ENCODE measurements at places on chromosomes 11 and 22. TPM values are rescaled to one million over a fixed set of nuclear protein-coding genes. Genes with fewer than 3 reads are reported as not detected.

CNIH2 gene
- total RNA-seq: 1.4 TPM

NLRP14 gene
- total RNA-seq: not detected

TRIM51 gene
- not detected for total RNA-seq

RTN4R gene
- total RNA-seq: 8.9 TPM

UCP3 gene
- 1.0 TPM for total RNA-seq

MUC2 gene
- not detected for total RNA-seq

MUC5AC gene
- total RNA-seq: 0.37 TPM

NAT10 gene
- 50.4 TPM for total RNA-seq

JRKL gene
- total RNA-seq: 10.4 TPM

UBQLNL gene
- 0.50 TPM for total RNA-seq

GRCh38 chr11:43834286-43834685 lies 46.3 kb upstream of the ALKBH3 start:
- H3K36me3 ChIP-seq: peaks cover 6% of the 10 kb centered on the region
- H3K4me1 ChIP-seq: peaks cover 5% of the 10 kb centered on the region
- no peaks in the 10 kb centered on the region for H3K27me3 ChIP-seq
- H3K4me3 ChIP-seq: no peak overlapping the region
- no peak overlapping the region for H3K27ac ChIP-seq

GRCh38 chr11:104275992-104276391 lies 112.0 kb upstream of the PDGFD start:
- H3K4me3 ChIP-seq: no peak overlapping the region
- H3K36me3 ChIP-seq: no peaks in the 10 kb centered on the region
- H3K27me3 ChIP-seq: no peaks in the 10 kb centered on the region
- no peaks in the 10 kb centered on the region for H3K4me1 ChIP-seq
- no peak for DNase-seq

- H3K4me1 ChIP-seq: no peaks in the 10 kb centered on the region
- no peak overlapping the region for H3K4me3 ChIP-seq
- no peak for DNase-seq
- H3K36me3 ChIP-seq: no peaks in the 10 kb centered on the region
- peak overlapping the region; percentile 40 for H3K27ac ChIP-seq
Measured at GRCh38 chr11:14538271-14538925, 18.2 kb upstream of the PSMA1 start.

- no peaks in the 10 kb centered on the region for H3K27me3 ChIP-seq
- no peak overlapping the region for H3K4me3 ChIP-seq
- no peaks in the 10 kb centered on the region for H3K36me3 ChIP-seq
- no peaks in the 10 kb centered on the region for H3K4me1 ChIP-seq
Measured at GRCh38 chr11:113632981-113633380, 73.1 kb downstream of the TMPRSS5 start.

GRCh38 chr11:9616042-9616675 lies 42.7 kb downstream of the WEE1 start:
- H3K4me3 ChIP-seq: no peak overlapping the region
- no peaks in the 10 kb centered on the region for H3K27me3 ChIP-seq
- H3K4me1 ChIP-seq: peaks cover 3% of the 10 kb centered on the region
- H3K36me3 ChIP-seq: no peaks in the 10 kb centered on the region
- no peak for DNase-seq

DNA sequence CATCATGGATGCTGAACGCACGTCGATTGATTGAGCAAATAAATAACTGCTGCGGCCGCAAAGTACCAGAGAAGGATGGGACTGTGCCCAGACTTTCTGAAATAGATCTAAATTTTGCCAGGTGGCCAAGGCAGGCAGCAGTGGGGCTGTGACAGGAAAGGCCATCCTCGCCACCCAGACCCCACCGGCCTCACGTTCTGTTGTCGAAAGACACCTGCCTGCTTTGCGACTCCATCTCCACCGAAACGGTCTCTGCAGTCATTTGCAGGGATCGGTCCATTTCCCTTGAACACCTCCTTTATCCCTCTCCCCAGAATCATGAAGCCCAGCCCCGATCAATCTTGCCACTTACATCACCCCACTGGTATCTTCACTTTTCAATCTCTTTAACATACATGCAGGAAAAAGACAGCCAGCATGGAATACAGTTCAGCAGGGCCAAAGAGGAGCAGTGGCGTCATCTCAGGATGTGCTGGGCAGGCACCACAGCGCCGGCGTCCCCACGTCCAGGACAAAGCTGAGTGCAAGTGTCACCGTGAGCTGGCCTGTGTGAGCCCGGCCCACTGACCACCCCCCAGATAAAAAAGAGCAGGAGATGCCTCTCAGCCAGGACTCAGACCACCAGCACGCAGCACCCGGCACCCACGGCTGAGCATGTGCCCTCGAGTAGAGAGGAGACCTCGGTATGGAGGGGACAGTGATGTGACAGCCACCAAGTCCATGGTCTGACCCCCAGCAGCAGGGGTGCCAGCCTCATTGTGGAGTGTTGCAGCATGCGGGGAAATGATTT lies 610.3 kb downstream of the TBC1D22A start:
- H3K36me3 ChIP-seq: no peaks in the 10 kb centered on the region
- no peak overlapping the region for H3K27ac ChIP-seq
- no peaks in the 10 kb centered on the region for H3K4me1 ChIP-seq
- H3K27me3 ChIP-seq: peaks cover 28% of the 10 kb centered on the region

GRCh38 chr11:64609436-64610047 lies 18.5 kb downstream of the SLC22A12 start:
- H3K27me3 ChIP-seq: no peaks in the 10 kb centered on the region
- peak; percentile 30 for DNase-seq
- H3K4me1 ChIP-seq: no peaks in the 10 kb centered on the region
- no peak overlapping the region for H3K4me3 ChIP-seq

- peaks cover 8% of the 10 kb centered on the region for H3K4me1 ChIP-seq
- H3K36me3 ChIP-seq: no peaks in the 10 kb centered on the region
- DNase-seq: peak; percentile 57
- no peak overlapping the region for H3K27ac ChIP-seq
- no peak overlapping the region for H3K4me3 ChIP-seq
- H3K27me3 ChIP-seq: no peaks in the 10 kb centered on the region
Measured at GRCh38 chr22:42176255-42176915, 45.8 kb upstream of the CYP2D6 start.

GRCh38 chr11:65883786-65884715 lies 4.2 kb downstream of the FIBP start:
- peaks cover 45% of the 10 kb centered on the region for H3K4me1 ChIP-seq
- no peaks in the 10 kb centered on the region for H3K27me3 ChIP-seq
- H3K27ac ChIP-seq: no peak overlapping the region
- no peaks in the 10 kb centered on the region for H3K36me3 ChIP-seq
- no peak overlapping the region for H3K4me3 ChIP-seq

- peak overlapping the region; percentile 25 for H3K4me3 ChIP-seq
- no peaks in the 10 kb centered on the region for H3K27me3 ChIP-seq
- peaks cover 16% of the 10 kb centered on the region for H3K4me1 ChIP-seq
- DNase-seq: no peak
- H3K36me3 ChIP-seq: no peaks in the 10 kb centered on the region
- H3K27ac ChIP-seq: peak overlapping the region; percentile 93
Measured at GRCh38 chr22:38751422-38752346, 4.1 kb downstream of the SUN2 start.

DNA sequence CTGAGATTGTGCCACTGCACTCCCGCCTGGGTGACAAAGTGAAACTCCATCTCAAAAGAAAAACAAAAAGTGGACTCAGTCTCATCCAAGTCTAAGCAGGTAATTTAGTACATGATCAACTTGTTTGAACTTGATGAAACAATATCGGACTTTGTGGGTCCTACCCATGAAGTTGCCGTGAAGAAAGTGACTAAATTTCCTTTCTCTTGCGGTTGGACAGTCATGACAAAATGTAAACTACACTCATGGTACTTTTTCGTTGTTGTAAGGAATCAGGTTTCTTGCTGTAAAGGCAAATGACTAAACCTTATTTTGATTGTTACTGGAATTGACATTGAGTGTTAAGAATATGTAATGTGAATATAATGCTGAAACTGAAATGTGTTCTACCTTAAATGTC lies 164.5 kb upstream of the PLET1 start:
- H3K27ac ChIP-seq: no peak overlapping the region
- H3K27me3 ChIP-seq: no peaks in the 10 kb centered on the region
- no peaks in the 10 kb centered on the region for H3K36me3 ChIP-seq
- H3K4me1 ChIP-seq: no peaks in the 10 kb centered on the region
- H3K4me3 ChIP-seq: no peak overlapping the region

- H3K4me3 ChIP-seq: no peak overlapping the region
- no peaks in the 10 kb centered on the region for H3K4me1 ChIP-seq
- no peak for DNase-seq
- no peaks in the 10 kb centered on the region for H3K36me3 ChIP-seq
- no peak overlapping the region for H3K27ac ChIP-seq
- no peaks in the 10 kb centered on the region for H3K27me3 ChIP-seq
Measured at GRCh38 chr11:131109257-131109656, 193.0 kb upstream of the SNX19 start.

DNA sequence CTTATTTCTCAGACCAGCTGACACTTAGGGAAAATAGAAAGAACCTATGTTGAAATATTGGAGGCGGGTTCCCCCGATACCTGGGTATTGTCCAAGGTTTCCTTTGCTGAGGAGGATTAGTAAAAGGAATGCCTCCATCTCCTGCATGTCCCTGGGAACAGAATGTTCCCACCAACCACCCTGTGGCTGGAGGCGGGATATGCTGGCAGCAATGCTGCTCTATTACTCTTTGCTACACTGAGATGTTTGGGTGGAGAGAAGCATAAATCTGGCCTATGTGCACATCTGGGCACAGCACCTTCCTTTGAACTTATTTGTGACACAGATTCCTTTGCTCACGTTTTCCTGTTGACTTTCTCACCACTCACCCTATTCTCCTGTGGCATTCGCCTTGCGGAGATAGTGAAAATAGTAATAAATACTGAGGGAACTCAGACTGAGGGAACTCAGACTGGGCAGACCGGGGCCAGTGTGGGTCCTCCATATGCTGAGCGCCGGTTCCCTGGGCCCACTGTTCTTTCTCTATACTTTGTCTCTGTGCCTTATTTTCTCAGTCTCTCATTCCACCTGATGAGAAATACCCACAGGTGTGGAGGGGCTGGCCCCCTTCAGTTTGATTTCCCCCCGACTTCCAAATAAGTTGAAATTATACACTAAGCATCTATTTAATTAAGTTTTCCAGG lies 32.1 kb downstream of the IGLL1 start:
- DNase-seq: no peak
- no peaks in the 10 kb centered on the region for H3K4me1 ChIP-seq
- no peaks in the 10 kb centered on the region for H3K36me3 ChIP-seq
- no peaks in the 10 kb centered on the region for H3K27me3 ChIP-seq

DNA sequence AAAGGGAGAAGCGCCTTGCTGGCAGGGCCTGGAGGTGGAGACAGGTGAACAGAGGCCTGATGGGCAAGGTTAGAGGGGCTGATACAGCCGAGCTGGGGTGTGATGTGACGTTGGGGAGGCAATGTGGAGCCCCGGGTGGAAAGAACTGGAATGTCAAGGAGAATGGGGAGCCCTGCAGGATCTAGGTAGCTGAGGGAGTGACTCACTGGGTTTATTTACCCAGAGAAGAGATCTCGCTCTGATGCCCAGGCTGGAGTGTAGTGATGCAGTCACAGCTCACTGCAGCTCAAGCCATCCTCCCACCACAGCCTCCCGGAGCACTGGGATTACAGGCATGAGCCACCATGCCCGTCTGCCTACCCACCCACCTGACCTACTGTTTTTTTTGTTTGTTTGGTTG lies 1.9 kb upstream of the CYB5R3 start:
- H3K27me3 ChIP-seq: no peaks in the 10 kb centered on the region
- no peaks in the 10 kb centered on the region for H3K36me3 ChIP-seq
- H3K27ac ChIP-seq: no peak overlapping the region

DNA sequence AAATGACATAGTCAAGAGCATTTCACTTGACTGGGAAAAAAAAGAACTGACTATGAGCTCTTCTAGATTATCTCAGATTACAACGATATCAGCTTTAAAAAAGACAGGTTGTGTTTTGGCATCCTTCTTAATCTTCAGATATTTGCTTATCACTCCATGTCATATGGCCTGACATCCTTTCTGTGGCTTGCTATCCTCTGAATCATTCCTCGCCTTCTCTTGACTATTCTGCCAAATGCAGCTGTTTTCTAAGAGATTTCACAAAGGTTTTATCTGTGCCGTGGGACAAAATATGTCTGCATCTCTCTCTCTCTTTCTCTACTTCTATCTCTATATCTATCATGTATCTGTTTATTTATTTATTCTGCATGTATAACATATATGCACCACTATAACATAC lies 746.1 kb downstream of the CNTN5 start:
- H3K27me3 ChIP-seq: no peaks in the 10 kb centered on the region
- no peak overlapping the region for H3K27ac ChIP-seq
- DNase-seq: no peak
- H3K4me1 ChIP-seq: no peaks in the 10 kb centered on the region

GRCh38 chr11:46099963-46100316 lies 21.3 kb downstream of the PHF21A start:
- H3K27me3 ChIP-seq: no peaks in the 10 kb centered on the region
- no peak overlapping the region for H3K4me3 ChIP-seq
- peak overlapping the region; percentile 74 for H3K27ac ChIP-seq
- no peak for DNase-seq
- H3K4me1 ChIP-seq: peaks cover 4% of the 10 kb centered on the region
- no peaks in the 10 kb centered on the region for H3K36me3 ChIP-seq

GRCh38 chr22:49976439-49977175 lies 16.0 kb downstream of the PIM3 start:
- peaks cover 19% of the 10 kb centered on the region for H3K4me1 ChIP-seq
- H3K4me3 ChIP-seq: no peak overlapping the region
- H3K36me3 ChIP-seq: no peaks in the 10 kb centered on the region
- DNase-seq: no peak
- no peak overlapping the region for H3K27ac ChIP-seq

DNA sequence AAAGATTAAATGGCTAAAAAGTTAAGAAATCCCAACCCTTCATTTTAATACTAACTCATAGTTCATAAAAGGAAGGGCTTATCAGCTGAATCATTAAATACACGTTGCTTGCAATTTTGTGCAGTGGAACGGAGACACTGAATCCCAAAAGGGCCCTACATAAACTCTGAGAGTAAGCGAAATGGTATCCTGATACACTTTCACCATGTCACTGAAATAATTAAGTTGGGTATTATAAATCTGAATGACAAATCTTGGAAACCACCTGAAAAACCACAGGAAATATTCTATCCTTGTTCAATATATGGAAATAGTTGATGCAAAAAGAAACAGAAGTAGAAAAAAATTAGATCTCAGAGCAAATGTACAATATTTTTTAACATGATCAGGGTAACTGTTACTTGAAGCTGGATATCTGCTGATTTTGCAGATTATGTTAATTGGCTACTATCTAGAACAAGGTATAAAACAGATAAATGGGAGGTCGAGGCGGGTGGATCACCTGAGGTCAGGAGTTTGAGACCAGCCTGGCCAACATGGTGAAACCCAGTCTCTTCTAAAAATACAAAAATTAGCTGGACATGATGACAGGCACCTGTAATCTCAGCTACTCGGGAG lies 55.1 kb downstream of the MAML2 start:
- H3K4me3 ChIP-seq: no peak overlapping the region
- no peaks in the 10 kb centered on the region for H3K27me3 ChIP-seq
- H3K4me1 ChIP-seq: no peaks in the 10 kb centered on the region
- DNase-seq: no peak

- no peak for DNase-seq
- H3K36me3 ChIP-seq: no peaks in the 10 kb centered on the region
Measured at GRCh38 chr22:19622061-19622441, 92.3 kb upstream of the SEPTIN5 start.
